ENCODE measurements at places on chromosomes 4 and X.

- DNase-seq, result no peak
Measured at GRCh38 chr4:124682384-124682783, 30.1 kb downstream of the ANKRD50 start.

DNA sequence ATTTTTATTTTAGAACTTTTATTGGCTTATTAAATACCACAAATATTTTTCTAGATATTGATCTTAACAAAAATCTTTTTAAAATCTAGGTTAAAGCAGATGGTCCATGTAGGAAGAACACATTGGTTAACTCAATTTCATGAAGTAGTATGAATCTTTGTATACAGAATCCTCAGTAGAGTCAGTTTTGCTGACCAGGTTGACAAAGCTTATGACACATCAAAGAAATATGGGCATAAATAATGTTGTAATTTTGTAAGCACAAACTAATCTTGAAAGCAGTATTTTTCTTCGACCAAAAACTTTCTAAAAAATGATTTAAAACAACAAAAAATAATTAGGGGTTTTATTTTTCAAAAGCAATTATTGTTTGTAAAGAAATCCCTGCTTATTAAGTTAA lies 479.3 kb upstream of the PCDH10 start:
- DNase-seq, result no peak

DNA sequence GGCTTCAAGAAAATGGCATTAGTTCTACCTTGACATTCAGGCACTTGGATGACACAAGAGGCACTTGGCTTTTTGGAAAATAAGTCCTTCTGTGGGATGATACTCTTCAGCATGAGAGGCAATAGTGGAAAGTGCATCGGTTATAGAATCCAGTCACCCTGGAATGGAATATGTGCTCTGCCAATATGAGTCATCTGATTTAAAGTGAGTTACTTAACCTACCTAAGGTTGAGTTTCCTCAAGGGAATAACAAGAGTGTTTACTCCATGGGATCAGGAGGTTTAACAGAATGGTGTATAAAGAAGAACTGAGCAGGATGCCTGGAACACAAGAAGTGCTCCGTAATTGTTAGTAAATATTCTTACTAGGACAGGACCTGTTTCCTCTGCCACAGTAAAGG lies 10.7 kb downstream of the SLC39A8 start:
- no peak for DNase-seq

GRCh38 chr4:40262861-40263260 lies 66.0 kb downstream of the RHOH start:
- no peak for DNase-seq

- DNase-seq, result no peak
Measured at GRCh38 chr4:99749445-99750391, 66.9 kb upstream of the DAPP1 start.

GRCh38 chrX:2385224-2385623 lies 115.6 kb downstream of the DHRSX start:
- no peak for DNase-seq

DNA sequence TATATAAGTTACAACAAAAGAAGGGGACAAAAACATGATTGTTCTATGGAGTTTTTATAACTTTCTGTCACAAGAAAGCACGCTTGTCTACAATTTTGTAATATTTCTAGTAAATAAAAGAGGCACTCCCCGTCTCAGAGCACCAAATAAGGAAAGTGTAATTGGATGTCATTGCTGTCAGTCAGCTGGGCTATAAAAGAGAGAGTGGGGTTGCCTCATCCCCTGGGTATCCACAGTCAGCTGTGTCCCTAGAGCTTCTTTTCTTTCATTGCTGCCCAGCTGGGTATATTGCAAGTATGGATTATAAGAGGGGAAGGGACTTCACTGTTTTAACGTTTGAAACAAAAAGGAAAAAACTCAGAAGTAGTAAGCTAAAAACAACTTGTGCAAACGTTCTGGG lies 61.3 kb downstream of the NPNT start:
- no peak for DNase-seq

DNA sequence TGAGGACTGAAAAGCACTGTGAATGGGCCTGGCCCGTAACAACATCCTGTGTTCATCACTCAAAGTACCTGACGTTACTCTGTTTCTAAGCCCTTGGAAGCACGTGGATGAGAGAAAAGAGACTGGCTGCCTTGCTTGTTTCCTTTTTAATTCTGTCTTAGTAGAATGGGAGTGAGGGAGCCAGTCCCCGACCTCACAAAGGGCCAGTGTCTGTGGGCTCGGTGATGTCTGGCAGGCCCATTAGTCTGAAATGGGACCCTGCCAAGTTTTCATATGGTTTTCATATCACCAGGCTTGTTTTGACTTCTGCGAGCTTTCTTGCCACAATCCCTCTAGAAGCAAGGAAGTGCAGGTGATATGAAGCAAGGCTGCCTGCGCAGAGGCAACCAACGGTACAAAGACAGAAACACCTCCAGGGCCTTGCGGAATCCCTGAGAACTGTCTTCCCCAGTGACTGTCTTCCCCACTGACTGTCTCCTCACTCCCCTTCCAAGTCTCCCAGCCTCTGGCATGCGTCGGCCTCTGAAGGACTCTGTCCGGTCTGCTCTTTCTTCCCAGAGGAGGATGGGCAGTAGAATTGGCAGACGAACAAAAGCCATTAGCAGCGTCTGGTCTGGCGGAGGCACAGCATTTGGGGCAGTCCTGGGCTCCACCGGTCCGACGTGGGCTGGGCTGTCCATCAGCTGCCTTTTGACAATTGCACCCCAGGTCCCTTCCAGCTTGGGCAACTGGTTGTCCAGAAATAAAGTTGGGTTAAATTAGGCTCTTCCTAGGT lies 20.2 kb upstream of the RASL11B start:
- DNase-seq, result no peak

DNA sequence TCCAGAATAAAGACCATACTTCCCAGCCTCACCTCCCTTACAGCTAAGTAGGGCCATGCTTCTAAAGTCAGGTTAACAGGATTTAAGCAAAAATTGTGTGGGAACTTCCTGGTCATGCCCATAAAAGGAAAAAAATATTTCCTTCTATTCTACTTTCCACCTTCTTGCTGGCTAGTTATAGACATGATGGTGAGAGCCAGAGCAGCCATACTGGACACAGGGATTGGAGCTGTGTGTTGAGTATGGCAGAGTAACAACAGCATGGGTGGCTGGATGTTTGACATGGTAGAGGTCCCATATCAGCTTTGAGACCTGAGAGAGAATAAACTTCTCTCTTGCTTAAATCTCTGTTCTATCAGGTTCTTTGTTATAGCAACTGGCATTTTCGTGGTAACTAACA lies 15.1 kb upstream of the CBR4 start:
- no peak for DNase-seq

GRCh38 chr4:122450847-122451246 lies 5.7 kb downstream of the IL2 start:
- no peak for DNase-seq

DNA sequence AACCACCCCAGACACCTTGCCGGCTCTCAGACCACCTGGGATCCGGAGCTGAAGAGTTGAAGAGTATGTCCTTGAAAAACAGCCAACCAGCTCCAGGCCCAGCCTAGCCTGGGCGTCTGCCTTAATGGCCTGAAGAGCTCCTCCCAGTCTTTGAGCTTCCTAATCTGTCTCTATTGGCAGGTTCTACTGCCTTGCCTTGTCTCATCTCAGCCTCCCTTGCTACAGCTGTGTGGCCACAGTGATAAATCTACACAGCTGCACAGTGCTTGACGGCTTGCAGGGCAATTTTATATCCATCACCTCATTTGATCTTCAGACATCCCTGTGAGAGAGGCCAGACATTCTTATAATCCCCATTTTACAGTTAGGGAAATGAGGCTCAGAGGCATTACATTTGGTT lies 19.9 kb downstream of the AWAT2 start:
- no peak for DNase-seq

DNA sequence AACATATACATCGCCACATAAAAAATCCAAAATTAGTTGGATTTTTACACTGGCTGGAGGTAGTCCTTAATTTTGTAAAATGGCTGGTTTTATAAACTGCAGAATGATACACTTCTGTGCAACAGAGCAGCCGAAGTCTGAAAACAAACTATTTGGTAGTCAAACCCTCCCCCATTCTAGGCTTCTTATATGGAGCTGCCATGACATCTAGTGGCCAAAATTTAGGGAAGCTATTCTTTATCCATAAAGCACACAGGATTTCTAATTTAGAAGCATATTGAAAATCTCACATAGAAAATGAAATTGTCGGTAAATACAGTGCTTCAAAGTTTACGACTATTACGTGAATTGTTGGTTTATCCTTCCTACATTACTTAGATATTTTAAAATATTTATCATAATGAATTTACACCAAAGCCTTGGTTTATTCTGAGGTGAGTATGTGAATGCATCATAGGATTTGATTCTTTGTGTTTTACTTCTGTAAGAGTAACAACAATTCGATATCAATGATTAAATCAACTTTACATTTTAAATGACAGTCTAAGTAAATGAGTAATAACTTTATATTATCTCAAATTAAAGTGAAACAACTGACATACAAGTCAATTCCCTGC lies 113.4 kb upstream of the FAM241A start:
- DNase-seq, result peak; percentile 3

- DNase-seq, result no peak
Measured at GRCh38 chr4:79886557-79886956, 186.5 kb downstream of the ANTXR2 start.

- DNase-seq, result no peak
Measured at GRCh38 chr4:10140866-10141759, 24.5 kb upstream of the WDR1 start.

DNA sequence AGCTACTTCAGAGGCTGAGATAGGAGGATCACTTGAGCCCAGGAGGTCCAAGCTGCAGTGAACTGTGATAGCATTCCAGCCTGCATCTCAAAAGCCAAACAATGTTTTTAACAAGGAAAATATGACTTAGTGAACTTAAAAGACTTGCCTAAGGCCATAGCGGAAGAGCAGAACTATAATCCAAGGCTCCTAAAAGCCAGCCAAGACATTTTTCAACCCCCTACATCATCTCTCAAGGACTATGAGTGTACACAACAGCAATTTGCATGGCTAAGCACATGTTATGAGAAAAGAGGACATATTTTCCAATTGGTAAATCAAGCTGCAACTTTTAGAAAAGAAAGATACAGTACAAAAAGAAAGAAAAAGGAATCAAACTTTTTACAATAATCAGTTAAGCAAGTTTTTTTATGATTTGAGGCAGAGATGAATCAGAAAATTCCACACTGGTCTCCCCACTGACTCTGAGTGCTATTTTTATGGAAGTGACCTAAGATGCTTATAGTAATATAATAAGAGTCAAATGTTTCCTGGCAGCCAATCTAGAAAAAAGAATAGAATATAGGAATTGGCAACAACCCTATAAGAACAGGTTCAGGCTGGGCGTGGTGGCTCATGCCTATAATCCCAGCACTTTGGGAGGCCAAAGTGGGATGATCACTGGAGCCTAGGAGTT lies 9.8 kb upstream of the ACOT9 start:
- no peak for DNase-seq

GRCh38 chr4:3322059-3322550 lies 29.3 kb downstream of the RGS12 start:
- no peak for DNase-seq

GRCh38 chr4:153901220-153901619 lies 112.3 kb upstream of the SFRP2 start:
- no peak for DNase-seq

DNA sequence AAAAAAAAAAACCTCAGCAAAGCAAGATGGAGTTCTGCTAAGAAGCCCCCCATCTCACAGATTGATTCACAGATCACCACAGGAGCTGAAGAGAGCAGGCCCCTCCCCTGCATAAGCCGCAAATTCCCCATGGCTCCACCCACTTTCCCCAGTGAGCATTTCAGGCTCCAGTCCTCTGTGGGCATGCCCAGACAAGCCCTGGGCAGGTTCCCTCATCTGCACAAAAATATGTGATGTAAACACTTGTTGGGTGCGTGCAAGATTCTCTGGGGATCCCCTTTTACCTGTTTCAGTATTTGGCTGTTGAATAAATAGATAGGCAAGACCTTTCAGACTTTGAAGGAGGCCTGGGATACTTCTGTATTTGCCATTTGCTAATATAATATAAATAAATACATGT lies 514.3 kb downstream of the PCDH7 start:
- no peak for DNase-seq

DNA sequence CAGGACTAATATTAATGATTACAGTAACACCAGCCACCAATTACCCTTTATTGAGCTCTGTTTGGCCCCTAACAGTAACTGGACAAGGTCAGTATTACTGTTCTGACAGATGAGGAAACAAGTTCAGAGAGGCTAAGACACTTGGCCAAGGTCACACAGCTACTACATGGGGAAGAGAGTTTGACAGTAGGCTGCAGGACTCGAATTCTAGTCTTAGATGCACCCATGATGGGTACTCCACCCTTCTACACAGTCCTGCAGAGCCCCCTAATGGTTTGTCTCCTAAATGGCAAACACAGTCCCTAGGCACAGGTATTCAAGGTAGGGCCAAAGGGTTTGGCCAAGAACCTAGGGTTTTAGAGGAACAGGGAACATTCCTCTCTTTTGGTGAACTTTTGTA lies 93.9 kb downstream of the NSUN7 start:
- peak; percentile 4 for DNase-seq

- no peak for DNase-seq
Measured at GRCh38 chrX:18288716-18289115, 65.8 kb downstream of the SCML2 start.

DNA sequence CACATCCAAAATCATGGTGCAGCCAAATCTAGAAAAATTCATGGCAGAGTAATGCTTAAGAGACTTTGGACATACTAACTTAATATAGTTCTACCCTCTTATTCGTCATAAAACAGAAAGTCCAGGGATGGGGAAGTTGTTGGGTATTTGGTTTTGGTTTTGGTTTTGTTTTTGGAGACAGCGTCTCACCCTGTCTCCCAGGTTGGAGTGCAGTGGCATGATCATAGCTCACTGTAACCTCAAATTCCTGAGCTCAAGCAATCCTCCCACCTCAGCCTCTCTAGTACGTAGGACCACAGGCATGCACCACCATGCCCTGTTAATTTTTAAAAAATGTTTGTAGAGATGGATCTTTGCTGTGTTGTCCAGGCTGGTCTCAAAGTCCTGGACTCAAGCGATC lies 271.8 kb upstream of the TENM3 start:
- DNase-seq, result no peak

GRCh38 chr4:109754093-109754857 lies 24.4 kb upstream of the PLA2G12A start:
- no peak for DNase-seq

- no peak for DNase-seq
Measured at GRCh38 chrX:66544181-66544580, 94.7 kb downstream of the EDA2R start.

DNA sequence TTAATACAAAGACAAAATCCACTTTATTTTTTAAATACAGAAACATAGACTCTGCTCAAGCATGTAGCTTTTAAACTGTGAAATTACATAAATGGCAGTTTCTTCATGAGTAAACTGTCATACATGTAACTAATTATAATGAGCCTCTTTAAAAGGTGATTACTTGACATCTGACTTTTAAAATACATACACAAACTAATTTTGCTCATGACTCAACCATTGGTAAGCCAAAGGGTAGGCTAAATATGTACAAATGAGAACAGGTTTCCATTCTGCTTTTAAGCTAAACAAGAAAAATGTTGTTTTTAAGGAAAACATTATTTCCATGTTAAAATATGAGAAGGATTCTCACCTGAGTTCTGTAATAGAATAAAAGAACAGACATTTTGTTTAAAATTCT lies 27.9 kb downstream of the CAMK2D start:
- DNase-seq, result no peak

Data from SHP77 (cell line).